ENCODE measurements at places on chromosomes 16 and 17.
A peak's percentile ranks its signal among the peaks of the same experiment; 100 is the strongest.

DNA sequence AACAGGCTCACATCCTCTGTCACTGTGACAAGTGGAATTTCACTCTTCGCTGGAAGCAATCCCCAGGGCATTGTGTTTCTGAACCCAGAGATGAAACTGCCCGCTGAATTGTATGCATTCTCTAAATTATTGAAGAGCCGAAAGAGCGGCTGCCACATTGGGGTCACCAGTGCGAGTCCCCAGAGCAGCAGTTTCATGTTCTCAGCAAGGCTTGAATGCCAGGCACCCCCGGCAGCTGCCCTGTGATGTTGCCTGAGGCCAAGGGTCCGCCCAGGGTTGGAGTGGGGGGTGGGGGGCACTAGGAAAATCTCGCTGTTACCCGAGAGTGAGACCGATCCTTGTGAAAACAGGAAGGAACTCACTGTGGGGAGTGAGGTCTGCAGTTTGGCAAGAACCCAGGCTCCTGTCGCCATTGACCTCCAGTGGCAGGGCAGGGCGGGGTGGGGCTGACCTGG, 20.7 kb upstream of the BCAR1 start:
- DNase-seq = no peak

DNA sequence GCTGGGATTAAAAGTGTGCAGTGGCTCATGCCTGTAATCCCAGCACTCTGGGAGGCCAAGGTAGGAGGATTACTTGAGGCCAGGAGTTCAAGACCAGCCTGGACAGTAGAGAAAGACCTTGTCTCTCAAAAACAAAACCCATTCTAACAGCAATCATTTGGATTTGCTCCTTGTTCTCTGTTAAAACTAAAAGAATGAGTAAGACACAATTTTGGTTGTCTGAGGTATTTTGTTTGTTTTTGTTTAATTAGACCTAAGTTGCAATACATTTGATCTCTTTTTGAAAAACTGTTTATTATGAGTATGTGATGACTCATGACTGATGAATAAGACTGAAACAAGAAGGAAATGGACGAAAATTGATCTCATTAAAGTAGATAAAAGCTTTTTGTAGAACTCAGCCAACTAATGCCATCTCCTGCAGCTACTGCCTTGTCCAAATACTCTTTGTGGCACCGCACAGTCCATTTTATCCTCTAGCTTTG, 29.0 kb downstream of the GLG1 start:
- peak; percentile 55 for DNase-seq

DNA sequence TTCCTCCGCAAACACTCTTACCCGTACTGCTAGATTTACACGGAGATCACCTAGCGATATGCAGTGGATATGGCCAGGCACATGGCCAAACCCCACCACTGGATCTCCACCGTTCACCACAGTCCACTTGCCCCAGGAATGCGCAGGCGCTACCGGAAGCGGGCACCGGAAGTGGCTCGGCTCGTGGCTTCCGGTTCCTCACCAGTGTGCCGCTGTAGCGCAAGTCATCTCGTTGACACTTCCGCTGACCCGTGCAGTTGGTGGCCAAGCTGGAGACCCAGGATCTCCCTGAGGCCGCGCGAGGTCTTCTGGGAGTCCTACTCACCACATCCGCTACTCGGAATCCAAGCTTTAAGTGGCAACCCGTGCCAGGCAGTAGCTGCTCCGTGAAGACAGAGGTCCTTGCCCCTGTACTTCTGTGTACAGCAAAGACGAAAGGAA, 11.5 kb downstream of the ZNF597 start:
- DNase-seq = peak; percentile 62

GRCh38 chr16:29111421-29111820, 126.6 kb downstream of the LAT start:
- no peak for DNase-seq

- DNase-seq = no peak
Measured at GRCh38 chr16:48522041-48522440, 87.9 kb downstream of the N4BP1 start.

- peak; percentile 30 for DNase-seq
Measured at GRCh38 chr16:73056921-73057290, 9.0 kb upstream of the ZFHX3 start.

GRCh38 chr16:29975134-29975538, 1.5 kb downstream of the TAOK2 start:
- DNase-seq = no peak

DNA sequence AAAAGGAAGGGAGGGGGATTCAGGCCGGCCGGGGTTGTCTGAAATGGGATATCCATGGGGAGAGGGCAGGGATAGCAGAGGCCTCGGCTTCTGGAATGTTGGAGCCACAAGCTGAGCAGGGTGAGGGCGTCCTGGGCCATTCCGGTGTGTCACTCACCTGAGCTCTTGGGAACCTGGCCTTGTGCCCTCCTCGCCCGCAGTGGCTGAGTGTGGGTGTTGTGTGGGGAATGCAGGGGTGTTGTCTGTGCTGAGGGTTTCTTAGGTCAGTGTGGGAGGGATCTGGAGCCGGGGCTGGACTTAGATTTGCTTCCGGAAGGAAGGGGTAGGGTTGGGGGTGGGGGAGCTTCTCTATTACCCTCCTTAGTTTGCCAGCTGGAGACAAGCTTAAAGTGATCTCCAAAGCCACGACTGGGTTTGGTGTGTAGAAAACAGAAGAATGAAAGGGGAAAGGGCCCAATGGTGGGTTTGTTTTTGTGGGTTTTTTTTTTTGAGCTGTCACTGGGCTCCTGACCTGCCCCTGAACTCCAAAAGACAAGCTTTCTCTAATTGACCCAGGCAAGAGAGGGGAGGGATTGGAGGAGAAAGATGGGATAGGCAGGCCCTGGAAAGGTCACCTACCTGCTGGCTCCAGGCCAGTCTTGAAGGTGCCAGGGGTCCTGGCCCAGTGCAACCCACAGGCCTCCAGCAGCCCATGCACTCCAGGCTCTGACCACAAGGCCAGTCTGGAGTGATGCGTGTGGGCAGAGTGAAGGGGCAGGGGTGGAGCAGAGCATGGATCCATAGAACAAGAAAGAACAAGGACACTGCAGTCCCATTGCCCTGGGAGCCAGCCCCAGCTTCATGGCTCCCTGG, at the start of gene SULT1A2:
Gene SULT1A2 (minus strand): TSS at position 211 of the 852 bp plus-strand sequence. CDS start 1,120 bp downstream, outside the sequence.
- DNase-seq = no peak

GRCh38 chr17:37770631-37771518, 26.0 kb upstream of the HNF1B start:
- peak; percentile 57 for DNase-seq

DNA sequence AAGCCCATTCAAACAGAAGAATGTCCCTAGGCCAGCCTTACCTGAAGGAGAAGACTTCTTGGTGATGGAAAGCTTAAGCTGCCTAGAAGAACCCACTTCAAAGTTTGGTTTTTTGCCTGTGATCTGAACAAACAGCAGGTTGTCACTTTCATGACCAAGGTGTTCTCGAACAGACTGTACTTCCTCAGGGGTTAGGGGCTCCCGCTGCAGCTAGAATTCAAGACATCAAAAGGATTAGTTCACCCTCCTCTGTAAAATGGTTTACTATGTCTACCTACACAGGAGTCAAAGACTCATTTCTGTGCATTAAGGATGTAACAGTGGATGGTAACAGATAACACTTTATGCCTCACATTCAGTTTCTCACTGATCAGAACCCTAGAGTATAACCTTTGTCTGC, 13.2 kb downstream of the CIAPIN1 start:
- DNase-seq = no peak

DNA sequence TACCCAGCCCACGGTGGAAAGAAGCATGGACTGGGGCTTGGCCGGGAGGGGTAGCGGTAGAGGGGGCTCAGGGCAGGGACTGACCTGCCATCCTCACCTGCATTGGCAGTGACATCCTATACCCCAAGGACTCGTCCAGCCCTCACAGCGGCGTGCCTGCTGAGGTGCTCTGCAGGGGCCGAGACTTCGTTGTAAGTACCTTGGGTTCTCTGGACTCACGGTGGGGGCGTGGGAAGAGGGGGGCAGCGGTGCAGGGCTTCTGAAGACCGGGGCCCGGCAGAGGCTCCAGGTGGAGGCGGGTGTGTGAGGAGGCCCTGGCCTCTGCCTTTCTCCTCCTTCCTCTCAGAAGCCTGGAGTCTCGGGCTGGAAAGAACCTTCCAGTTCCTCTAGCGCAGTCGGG, 25.5 kb downstream of the POLR3E start:
- no peak for DNase-seq

GRCh38 chr17:78774453-78774852, 7.6 kb downstream of the CYTH1 start:
- no peak for DNase-seq

DNA sequence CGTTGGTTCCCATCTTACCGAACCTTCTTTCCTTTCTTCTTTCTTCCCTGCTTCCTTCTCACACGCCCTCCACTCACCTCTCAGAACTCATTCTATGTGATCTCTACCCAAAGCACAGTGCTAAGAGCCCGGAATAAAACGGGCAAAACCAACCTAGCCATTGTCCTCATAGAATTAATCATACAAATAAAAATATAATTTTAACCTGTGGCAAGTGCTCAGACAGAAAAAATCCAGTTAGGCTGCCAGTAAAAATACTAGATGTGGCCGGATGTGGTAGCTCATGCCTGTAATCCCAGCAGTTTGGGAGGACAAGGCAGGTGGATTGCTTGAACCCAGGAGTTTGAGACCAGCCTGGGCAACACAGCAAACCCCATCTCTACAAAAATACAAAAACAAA, 27.0 kb downstream of the BMERB1 start:
- DNase-seq = no peak

DNA sequence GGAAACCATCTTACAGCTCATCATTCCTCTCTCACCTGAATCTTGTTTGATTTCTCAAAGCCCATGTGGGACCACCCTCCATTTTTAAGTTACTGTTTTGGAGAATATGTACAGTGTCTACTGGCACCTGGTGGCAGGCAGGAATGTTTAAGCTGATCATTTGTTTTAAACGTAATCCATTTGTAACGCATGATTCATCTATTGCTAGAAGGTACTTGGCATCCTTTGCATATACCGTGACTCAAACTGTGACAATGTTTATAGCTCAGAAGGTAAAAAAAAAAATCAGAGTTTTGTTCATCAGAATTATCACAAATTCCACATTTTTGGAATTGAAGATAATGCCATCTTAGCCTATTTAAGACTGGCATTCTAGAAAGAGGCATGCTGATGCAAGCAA, 1007.5 kb upstream of the EEF2KMT start:
- no peak for DNase-seq

- no peak for DNase-seq
Measured at GRCh38 chr16:49563666-49564065, 190.1 kb downstream of the C16orf78 start.

DNA sequence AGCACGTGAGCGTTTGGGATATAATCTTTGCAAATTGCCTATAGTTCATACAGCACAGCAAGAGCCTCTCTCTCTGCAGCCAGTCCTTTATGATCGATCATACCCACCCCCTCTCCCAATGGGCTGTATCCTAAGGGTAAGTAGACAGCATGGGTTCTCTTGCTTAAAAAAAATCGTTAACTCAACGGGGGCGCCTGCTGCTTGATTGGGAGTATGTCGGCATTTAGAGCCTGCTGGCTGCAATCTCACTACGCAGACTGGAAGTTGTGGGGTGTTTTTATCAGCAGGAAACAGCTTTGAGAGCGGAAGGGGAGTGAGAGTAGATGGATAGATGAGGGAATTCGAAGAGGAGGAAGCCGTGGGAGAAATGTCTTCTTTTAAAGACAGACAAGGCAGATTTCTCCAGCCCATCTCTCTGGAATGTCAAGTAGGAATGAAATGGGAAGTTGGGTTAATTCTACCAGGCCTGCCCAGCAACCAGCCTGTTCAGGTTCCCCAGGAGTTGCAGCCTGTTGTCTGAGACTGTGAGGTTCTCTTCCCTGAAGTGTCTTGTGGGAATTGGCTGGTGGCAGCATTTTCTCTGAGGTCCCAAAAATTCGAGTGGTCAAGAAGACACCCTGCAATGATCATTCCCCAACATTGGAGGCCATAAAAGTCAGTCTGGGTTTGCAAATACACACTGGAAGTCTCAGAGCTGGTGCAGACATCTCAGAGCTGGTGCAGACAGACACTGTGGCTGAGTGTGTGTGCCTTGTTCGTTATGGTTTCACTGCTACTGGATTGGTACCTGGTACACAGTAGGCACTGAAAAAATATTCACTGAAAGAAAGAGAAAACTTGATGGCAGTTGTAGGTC, 65.6 kb downstream of the PRKCB start:
- no peak for DNase-seq

- peak; percentile 36 for DNase-seq
Measured at GRCh38 chr17:68513932-68514331, 1.7 kb downstream of the PRKAR1A start.

GRCh38 chr17:19382531-19383444, 4.2 kb downstream of the MFAP4 start:
- DNase-seq = no peak

DNA sequence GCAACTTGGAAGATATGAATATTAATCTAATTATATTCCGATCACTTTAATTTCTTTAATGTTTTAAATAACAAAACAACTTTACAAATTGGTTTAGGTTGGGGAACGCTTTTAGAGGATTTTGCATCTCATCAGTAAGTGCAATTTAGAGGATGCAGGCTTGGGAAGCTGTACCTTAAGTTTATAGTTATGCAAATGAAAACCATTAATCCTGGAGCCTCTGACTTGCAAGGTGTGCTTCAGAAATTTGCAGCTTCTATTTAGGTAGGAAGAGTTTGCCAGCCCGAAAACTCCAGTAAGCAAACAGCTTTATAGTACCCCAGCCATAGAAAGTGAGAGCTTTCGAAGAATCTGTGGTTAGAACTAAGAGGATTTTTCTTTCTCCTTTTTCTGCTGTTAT, 547.0 kb downstream of the MAF start:
- DNase-seq = no peak

GRCh38 chr16:54067322-54068065, 219.1 kb downstream of the IRX3 start:
- peak; percentile 51 for DNase-seq

DNA sequence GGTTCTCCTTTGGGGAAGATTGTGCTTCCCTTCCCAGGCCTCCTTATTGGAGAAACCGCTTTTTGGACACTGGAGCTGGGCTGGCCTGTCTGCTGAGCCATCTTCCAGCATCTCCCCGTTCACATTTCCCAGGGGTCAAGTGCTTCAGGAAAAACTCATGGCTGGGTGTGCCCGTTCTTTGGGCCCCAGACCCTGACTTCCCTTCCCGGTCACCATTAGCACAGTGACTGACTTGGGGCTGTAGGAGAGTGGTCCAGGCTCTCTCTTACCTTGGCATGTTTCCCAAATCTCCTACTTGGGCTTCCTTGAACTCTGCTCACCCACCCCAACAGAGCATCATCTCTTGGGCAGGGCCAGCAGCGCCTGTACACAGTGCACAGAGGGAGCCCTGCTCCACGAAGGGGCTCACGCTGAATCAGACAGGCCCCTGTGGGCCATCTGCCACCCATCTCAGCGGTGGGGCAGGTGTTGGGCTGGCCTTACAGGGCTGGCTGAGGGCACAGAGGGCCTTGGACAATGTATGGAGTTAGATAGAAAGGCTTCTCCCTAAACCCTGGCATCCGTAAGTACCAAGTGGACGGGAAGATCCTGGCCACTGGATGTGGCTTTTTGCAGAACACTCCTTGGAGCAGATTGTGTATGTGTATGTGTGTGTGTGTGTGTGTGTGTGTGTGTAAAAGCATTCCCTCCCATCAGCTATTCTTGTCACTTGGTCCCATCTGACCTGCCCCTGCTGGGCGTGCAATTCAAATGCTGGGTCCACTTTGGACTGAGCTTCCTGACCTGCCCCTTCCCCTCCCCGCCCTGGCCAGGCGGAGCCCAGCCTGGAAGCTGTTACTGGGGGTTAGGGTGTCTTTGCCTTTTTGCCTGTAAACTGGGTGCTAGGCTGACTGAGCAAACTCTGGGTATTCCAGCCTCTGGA, 24.9 kb upstream of the CDC42EP4 start:
- no peak for DNase-seq

- peak; percentile 60 for DNase-seq
Measured at GRCh38 chr17:60087882-60088669, 9.4 kb upstream of the HEATR6 start.

GRCh38 chr16:7014756-7015155, 317.9 kb upstream of the RBFOX1 start:
- no peak for DNase-seq

All from fibroblast of villous mesenchyme (primary cell).